T-cell (primary cell): ENCODE measurements at places on chromosomes 2 and 18. TPM values are rescaled to one million over a fixed set of nuclear protein-coding genes. Genes with fewer than 3 reads are reported as not detected.

AQP12B gene
- not detected for total RNA-seq

PRKAG3 gene
- not detected for total RNA-seq

DNA sequence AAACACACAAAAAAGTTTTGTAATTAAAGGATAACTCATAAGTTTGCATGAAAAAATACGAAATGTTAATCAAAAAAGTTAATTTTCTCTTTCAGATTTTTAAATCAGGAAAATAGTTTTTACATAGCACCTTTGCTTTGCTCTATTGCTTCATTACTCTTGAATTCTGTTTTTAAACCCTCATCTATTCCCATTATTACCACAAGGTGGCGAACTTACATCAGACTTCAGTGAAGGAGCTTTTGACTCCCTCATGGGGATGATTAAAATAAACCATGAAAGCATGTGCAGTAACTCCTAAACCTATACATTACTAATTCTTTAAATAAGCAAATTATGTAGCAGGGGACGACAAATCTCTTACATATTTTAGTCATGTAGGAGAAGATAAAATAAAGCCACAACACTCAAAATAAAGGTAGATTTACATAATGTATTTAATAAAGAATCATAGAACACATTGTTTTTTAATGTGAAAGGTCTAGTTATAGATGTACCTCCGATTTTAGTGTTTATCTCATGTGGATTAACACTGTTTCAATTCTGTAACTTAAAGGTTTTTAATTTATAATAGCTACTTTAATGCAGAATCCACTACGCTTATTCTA is 105.2 kb downstream of the NETO1 start:
- H3K27me3 ChIP-seq = no peaks in the 10 kb centered on the region
- DNase-seq = no peak
- H3K36me3 ChIP-seq = no peaks in the 10 kb centered on the region
- no peak overlapping the region for H3K4me3 ChIP-seq
- H3K4me1 ChIP-seq = no peaks in the 10 kb centered on the region
- H3K27ac ChIP-seq = no peak overlapping the region

DYNAP gene
- total RNA-seq = not detected

PDCD1 gene
- 4.0 TPM for total RNA-seq

DNA sequence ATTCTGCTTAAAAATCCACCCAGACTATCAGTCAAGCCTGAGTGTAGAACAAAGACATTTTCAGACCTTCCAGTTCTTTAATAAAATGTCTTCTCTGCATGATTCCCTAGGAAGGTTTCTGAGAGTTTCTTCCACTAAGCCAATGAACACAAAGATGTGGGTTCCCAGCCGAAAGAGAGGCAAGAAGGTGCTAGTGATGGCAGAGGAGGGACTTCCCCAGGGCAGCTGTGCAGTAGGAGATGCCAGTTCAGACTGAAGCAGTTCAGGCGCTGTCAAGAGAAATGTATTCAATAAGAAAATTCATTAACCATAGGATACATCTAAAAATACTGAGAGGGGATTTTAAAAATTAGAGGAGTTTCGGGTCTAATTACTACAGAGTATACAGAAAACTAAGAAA is 83.3 kb downstream of the RND3 start:
- no peaks in the 10 kb centered on the region for H3K4me1 ChIP-seq
- no peak overlapping the region for H3K27ac ChIP-seq
- no peaks in the 10 kb centered on the region for H3K36me3 ChIP-seq
- H3K4me3 ChIP-seq = no peak overlapping the region
- no peak for DNase-seq

DNA sequence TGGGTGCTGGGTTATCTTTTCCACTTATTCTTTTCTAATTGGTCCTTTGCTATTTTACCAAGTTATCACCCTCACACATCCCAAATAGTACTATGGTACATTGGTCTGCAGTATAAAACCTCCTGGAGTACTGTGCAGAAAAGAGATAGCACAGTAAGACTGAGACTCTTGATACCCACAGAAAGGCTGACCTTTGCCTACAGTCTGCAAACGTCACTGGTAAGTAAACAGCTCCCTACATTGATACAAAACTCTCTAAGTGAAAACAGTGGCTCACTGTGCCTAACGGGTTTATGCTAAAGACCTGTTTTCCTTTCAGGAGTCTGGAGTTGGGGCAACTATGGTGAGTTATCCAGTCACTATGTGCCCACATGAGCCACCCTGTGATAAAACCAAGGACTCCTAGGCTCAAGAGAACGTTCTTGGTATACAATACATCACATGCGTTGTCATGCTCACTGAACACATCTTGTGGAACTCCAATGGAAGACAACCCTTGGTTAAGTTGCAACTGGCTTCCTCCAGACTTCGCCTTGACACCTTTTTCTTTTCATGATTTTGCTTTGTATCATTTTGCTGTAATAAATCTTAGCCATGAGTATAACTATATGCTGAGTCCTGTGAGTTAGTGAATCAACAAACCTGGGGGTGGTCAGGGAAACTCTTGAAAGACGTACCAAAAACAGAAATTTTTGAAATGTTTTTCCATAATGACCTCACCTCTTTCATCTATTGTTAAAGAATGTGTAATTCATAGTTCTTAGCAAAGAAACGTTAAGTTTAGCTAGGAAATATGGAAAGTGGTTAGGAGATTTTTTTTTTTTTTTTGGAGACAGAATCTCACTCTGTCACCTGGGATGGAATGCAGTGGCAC is 104.9 kb downstream of the C2orf74 start:
- no peak for DNase-seq
- H3K27me3 ChIP-seq = no peaks in the 10 kb centered on the region
- no peaks in the 10 kb centered on the region for H3K4me1 ChIP-seq
- no peak overlapping the region for H3K4me3 ChIP-seq
- no peak overlapping the region for H3K27ac ChIP-seq
- peaks cover 9% of the 10 kb centered on the region for H3K36me3 ChIP-seq

- no peaks in the 10 kb centered on the region for H3K36me3 ChIP-seq
- H3K4me3 ChIP-seq = no peak overlapping the region
- H3K27me3 ChIP-seq = no peaks in the 10 kb centered on the region
- no peak overlapping the region for H3K27ac ChIP-seq
Measured at GRCh38 chr18:44826418-44827259, 146.0 kb downstream of the SETBP1 start.

DNA sequence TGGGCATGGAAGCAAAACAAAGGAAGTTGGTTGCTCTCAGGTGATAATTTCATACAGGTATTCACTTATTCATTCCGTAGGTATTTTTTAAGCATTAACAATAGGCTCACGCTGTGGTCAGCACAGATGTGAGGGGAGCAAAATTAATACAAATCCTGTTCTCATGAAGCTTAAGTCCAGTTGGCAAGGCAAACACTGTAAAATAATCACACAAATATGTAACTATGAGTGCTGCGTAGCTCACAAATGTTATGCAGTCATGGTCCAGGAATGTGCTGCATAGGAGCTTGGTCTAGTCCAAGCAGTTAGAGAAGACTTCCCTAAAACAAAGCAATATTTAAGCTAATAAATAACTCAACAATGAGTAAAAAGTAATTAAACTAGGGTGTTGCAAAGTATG is 23.9 kb downstream of the SP5 start:
- no peaks in the 10 kb centered on the region for H3K27me3 ChIP-seq
- no peaks in the 10 kb centered on the region for H3K4me1 ChIP-seq

GRCh38 chr18:22900558-22901238 is 32.4 kb upstream of the RBBP8 start:
- H3K27ac ChIP-seq = no peak overlapping the region
- no peaks in the 10 kb centered on the region for H3K36me3 ChIP-seq
- no peaks in the 10 kb centered on the region for H3K4me1 ChIP-seq
- DNase-seq = no peak
- H3K4me3 ChIP-seq = no peak overlapping the region

DNA sequence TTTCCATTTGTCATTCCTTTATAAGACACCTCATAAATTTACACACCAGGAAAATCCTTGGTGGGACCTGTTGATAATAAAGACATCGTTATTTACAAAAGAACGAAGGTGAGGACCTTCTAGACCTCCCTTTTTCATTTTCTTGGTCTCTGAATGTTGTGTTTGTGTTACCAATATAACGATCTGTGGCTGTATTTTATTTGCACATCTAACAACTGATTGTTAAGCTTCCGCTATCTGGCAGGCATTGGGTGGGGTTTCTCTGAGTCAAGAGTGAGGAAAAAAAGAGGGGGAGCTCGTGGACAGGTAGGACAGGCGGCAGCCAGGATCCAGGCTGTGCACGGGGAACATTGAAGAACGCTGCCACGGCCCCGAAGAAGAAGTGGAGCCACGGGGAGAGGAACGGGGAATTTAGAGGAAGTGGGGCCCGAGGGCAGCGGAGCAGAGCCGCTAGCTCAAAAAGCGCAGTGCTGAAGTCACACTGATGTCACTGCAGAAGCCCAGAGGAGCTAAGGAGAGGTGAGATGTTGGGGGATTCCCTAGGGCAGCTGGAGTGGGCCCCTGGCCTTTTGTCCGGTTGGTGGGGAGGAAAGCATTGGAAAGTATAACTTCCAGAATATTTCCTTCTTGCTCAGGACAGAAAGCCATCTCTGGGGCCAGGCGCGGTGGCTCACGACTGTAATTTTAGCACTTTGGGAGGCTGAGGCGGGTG is 20.9 kb upstream of the DNMT3A start:
- DNase-seq = peak; percentile 59
- H3K4me1 ChIP-seq = peaks cover 5% of the 10 kb centered on the region
- peak overlapping the region; percentile 85 for H3K27ac ChIP-seq

FRZB gene
- 0.15 TPM for total RNA-seq

DNA sequence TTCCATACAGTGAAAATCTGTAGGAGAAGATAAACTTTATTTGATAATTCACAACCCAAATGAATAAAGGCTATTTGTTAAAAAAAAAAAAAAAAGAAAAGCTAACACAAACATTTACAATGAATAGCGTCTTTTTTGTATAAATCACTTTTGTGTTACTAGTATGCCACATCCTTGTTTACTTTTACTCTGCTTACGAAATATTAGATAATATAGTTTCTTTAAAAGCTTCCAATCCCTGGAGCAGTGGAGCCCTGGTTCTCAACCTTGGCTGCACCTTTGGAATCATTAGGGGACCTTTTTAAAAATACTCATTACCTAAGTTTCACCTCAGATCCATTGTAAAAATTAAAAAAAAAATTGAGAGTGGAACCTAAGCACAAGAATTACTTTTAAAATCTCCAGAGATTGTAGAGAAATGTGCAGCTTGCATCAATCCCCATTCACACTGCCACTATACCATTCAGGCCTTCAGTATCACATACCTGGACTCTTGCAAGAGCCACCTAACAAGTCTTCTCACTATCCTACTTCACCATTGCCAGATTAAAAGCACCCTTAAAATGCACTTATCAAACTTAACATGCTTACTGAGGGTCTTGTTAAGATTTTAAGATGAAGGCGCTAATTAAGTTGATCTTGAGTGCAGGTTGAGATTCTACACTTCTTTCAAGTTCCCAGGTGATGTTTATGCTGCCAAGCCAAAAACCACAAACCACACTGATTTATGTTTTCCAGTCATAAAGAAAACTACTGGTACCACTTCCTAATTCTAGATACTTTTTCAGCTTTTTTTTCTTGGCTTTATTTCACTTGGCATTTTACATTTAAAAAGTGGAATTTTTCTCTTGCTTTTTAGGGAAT is 59.7 kb upstream of the ZC3H15 start:
- no peaks in the 10 kb centered on the region for H3K36me3 ChIP-seq
- no peaks in the 10 kb centered on the region for H3K27me3 ChIP-seq
- no peaks in the 10 kb centered on the region for H3K4me1 ChIP-seq
- H3K27ac ChIP-seq = no peak overlapping the region
- DNase-seq = no peak
- H3K4me3 ChIP-seq = no peak overlapping the region

- DNase-seq = no peak
- H3K27ac ChIP-seq = no peak overlapping the region
- no peaks in the 10 kb centered on the region for H3K27me3 ChIP-seq
- H3K36me3 ChIP-seq = peaks cover 5% of the 10 kb centered on the region
- H3K4me1 ChIP-seq = peaks cover 12% of the 10 kb centered on the region
Measured at GRCh38 chr2:46530639-46531038, 51.3 kb downstream of the TMEM247 start.

DNA sequence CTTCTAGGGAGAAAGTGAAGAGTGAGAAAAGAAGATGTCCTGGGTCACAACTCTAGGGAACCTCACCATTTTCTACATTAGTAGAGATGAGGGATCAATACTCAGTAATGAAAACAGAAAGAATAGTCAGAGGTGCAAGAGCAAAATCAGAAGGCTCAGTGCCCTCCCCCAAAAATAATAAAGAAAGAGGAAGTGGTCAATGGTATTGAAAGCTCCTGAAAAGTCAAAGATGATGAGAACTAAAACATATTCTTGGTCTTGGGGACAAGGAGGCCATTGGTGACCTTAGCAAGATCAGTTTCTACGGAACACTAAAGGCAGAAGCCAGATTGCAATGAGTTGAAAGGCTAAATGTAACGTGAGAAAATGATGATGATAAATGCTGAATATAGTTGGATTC is 24.5 kb upstream of the MYO1B start:
- no peak overlapping the region for H3K27ac ChIP-seq
- no peak for DNase-seq
- H3K4me3 ChIP-seq = no peak overlapping the region
- H3K27me3 ChIP-seq = no peaks in the 10 kb centered on the region
- H3K36me3 ChIP-seq = no peaks in the 10 kb centered on the region

- no peaks in the 10 kb centered on the region for H3K4me1 ChIP-seq
- H3K27me3 ChIP-seq = no peaks in the 10 kb centered on the region
- no peak overlapping the region for H3K4me3 ChIP-seq
- no peaks in the 10 kb centered on the region for H3K36me3 ChIP-seq
Measured at GRCh38 chr18:32308493-32309120, 118.8 kb downstream of the MEP1B start.

GRCh38 chr18:47997338-47997780 is 66.9 kb upstream of the SMAD2 start:
- peaks cover 2% of the 10 kb centered on the region for H3K27me3 ChIP-seq
- peak; percentile 23 for DNase-seq
- no peaks in the 10 kb centered on the region for H3K4me1 ChIP-seq

GRCh38 chr2:150617351-150617978 is 130.0 kb upstream of the RND3 start:
- H3K36me3 ChIP-seq = no peaks in the 10 kb centered on the region
- no peak overlapping the region for H3K4me3 ChIP-seq
- no peaks in the 10 kb centered on the region for H3K27me3 ChIP-seq
- H3K4me1 ChIP-seq = no peaks in the 10 kb centered on the region
- no peak for DNase-seq
- no peak overlapping the region for H3K27ac ChIP-seq

GRCh38 chr18:46276748-46277147 is 172.6 kb downstream of the HAUS1 start:
- H3K36me3 ChIP-seq = peaks cover 2% of the 10 kb centered on the region
- H3K27me3 ChIP-seq = no peaks in the 10 kb centered on the region
- no peaks in the 10 kb centered on the region for H3K4me1 ChIP-seq
- no peak overlapping the region for H3K4me3 ChIP-seq

GRCh38 chr2:219912491-219912921 is 285.1 kb downstream of the SLC4A3 start:
- H3K27me3 ChIP-seq = no peaks in the 10 kb centered on the region
- H3K27ac ChIP-seq = no peak overlapping the region
- H3K4me3 ChIP-seq = no peak overlapping the region
- no peak for DNase-seq
- no peaks in the 10 kb centered on the region for H3K4me1 ChIP-seq

- no peaks in the 10 kb centered on the region for H3K36me3 ChIP-seq
- H3K4me3 ChIP-seq = no peak overlapping the region
- no peak for DNase-seq
- peaks cover 12% of the 10 kb centered on the region for H3K27me3 ChIP-seq
Measured at GRCh38 chr2:217655651-217656050, 347.1 kb downstream of the TNS1 start.
